ENCODE measurements at places on chromosomes 13 and 19.

DNA sequence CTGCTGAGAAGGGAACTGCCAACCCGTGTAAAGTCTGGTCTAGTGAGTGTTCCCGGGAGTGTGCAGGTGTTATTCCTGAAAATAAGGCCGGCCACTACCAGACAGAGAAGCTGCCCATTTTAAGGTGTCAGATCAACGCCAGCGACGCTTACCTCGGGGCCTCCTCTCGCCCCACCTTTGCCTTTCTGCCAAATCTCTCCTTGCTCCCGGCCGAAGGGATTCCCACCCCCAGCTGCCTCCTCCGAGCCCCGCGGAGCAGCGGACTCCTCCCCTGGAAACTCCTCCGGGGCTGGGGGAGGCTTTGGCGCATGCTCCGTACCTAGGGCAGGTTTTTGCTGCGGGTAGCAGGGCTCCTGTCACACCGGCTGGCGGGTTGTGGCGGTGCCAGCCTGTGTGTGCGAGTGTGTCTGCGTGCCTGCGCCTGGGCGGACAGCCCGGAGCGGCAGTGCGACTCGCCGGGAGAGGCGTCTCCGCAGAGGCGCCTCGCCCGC, at the start of gene HS6ST3:
TSS of gene HS6ST3 (plus strand) at position 359 of the 491 bp plus-strand sequence.
- DNase-seq: no peak

DNA sequence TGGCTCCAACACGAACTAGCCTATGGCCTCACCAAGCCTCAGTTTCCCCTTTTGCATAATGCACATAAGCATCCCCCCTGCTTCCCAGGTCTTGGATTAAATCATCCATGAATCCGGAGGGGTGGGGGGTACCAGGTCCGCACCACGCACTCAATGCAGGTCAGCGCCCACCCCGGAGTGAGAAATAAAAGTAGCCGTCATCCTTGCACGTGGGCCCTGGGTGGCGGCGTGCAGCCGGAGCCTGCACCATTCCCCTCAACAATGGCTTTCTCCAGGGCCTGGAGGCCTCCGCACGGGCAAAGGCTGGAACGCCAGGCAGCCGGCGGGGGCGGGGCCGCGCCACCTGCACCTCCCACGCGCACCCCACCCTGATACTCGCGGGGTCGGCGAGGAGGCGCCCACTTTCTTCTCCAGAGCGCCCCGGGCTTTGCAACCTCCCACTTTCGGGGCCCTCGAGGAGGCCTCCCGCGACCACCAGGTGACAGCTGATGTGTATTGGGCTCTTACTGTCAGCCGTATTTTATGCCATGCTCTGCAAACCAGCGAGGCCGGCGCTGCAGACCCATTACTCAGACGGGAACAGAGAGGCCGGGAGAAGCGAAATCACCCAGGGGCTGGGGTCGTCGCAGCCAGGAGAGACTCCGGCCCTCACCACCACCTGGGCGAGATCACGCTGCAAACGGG, 767 bp upstream of the GADD45B start:
- DNase-seq: no peak

GRCh38 chr13:109700176-109700575, 86.2 kb downstream of the IRS2 start:
- peak; percentile 45 for DNase-seq

GRCh38 chr13:98544104-98544710, 32.7 kb downstream of the STK24 start:
- DNase-seq: no peak

DNA sequence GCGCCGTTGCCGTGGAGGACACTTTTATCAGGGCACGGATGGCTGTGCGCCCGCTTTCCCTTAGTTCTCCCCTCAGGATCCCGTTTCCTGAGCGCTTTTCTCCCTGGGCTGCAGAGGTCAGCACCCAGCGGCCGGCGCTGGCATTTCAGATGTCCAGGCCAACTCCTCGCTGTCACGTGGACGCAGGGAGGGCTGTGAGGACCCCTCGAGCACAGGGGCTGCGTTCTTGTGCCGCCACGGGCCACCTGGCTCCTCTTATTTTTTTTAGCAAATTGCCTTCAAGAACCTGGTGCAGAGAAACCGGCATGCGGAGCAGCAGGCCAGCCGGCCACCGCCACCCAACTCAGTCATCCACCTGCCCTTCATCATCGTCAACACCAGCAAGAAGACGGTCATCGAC, 22.3 kb downstream of the ATP4B start:
- no peak for DNase-seq

DNA sequence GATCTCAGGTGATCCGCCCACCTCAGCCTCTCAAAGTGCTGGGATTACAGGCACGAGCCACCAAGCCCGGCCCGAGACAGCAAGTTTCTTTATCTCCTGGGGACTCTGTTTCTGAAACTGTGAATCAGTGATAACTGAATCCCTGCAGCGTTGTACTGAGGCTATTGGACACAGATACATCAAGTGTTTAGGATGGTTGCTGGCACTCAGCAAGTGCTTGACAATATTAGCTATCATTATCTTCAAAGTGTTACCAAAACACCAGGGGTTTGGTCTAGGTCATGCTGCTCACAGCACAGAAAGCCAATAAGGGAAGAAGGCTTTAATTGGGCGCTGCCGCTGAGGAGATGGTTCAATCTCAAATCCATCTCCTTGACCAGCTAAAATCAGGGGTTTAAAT, 20.5 kb upstream of the PNMA8C start:
- no peak for DNase-seq

DNA sequence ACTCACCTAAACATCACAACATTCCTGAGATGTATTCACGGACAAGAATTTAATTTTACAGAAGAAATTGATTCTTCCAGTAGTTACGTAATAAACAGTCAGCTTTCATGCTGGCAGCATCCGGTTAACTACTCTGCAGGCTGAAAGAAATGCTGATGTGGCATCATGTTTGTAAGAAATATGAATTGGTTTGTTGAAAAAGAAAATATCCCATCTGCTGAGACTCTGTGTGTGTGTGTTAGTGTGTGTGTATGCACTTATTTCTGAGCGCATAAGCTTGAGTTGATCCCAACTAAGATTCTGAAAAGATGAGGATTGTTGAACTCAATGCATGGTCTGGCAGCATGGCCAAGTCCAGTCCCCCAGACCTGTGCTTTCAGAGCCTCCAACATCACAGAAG, 74.3 kb upstream of the FAM216B start:
- no peak for DNase-seq

DNA sequence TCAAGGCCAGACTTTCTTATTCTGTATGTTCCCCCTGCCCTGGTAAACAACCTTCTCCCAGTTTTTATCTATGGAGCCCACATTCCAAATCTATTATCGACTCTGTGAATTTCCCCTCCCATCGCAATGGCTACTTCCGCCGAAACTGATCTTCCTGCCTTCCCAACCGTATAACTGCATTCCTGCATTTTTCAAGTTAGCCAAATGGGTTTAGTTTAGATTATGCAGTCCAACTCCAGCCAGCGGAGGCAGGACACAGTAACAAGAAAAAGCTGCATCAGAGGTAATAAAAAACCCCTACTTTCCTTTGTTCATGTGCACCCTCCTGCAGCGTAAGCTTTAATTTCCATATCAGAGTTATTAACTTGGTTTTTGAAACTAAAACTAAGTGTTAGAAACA, 112.2 kb upstream of the ZNF91 start:
- DNase-seq: no peak

DNA sequence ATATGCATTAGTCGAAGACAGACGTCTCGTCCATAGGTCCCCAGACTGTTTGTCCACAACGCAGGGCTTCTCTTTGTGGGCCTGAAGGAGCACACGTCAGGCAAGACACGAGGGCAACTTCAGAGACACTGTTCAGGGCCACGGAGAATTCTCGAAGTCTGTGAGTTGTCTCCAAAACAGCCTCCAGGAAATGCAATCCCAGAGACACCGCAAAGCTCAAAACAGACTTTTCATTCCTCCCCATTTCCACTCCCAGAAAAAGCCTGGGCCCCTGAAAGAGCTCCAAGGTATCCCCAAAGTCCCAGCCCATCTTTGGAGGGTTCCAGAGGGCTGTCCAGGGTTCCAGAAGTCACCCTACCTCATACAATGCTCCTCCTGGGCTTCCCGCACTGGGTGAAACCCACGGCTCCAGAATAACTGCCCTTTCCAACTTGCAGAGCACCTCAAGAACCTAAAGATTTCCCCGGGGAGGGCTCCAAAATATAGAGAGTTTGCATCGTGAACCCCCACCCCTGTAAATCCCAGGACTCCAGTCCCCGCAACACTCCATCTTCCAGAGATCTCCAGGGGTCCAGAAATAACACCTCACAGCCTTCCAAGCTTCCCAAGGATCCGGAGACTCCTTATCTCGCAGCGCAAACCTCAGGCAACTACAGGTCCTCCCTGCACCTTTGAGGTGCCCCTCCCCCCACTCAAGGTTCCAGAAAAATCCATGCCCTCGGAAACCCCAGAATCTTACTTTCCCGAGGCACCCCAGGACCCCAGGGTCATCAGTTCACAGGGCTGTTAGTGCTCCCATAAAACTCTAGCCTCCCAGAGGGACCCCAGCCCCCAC, 687 bp upstream of the FTL start:
- no peak for DNase-seq

DNA sequence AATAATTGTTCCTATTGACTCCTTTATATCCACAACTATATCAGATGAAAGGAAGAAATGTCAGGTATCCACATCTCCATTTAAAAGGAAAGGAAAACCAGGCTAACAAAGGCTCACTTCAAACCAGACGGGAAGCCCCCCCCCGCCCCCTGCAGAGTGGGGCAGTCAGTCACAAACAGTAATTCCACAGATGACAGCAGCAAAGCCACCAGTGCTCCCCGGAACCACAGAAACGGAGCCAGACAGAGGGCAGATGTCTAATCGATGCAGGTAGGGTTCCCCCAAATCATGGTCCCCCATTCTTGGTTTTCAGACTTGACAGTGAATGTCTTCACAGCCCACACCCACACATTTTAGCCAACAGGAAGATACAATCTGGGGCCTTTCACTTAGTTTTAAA, 100.8 kb downstream of the STK24 start:
- no peak for DNase-seq

DNA sequence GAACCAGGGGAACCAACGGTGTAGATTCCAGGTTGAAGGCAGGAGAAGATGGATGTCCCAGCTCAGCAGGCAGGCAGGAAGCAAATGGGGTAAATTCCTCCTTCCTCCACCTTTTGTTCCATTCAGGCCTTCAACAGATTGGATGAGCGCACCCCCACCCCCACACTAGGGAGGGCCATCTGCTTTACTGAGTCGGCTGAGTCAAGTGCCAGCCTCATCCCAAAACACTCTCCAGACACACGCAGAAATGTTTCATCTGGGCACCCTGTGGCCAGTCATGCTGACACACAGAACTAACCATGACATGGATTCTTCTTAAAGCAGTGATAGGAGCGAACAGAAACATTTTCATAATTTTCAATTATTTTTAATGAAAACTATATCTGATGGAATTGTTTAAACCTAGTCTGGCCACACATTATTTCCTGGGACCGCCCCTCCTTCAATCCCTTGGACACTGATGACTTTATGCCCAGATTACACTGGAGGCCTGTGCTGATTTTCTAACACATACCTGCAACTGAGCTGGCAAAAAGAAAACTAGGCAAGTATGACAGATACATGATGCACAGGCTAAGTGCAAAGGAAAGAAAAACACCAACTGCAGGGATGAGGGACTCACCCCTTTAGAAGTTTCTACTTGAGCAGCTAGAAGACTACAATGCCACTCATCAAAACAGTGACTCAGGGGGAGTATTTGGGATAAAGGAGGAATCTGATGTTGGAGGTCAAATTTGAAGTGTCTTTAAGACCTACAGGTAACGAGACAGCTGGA, 154.2 kb downstream of the TNFRSF19 start:
- DNase-seq: no peak

GRCh38 chr13:45368005-45368404, 27.0 kb upstream of the TPT1 start:
- no peak for DNase-seq

Data from fibroblast of skin of left biceps (primary cell).